ENCODE measurements at places on chromosomes 4 and X. TPM values are rescaled to one million over a fixed set of nuclear protein-coding genes. Genes with fewer than 3 reads are reported as not detected.
A peak's percentile ranks its signal among the peaks of the same experiment; 100 is the strongest.

GRCh38 chrX:57137501-57137900 lies 304 bp upstream of the SPIN2A start:
- H3K4me3 ChIP-seq: no peak overlapping the region
- H3K4me1 ChIP-seq: no peaks in the 10 kb centered on the region
- H3K27ac ChIP-seq: no peak overlapping the region
- no peak for DNase-seq

DNA sequence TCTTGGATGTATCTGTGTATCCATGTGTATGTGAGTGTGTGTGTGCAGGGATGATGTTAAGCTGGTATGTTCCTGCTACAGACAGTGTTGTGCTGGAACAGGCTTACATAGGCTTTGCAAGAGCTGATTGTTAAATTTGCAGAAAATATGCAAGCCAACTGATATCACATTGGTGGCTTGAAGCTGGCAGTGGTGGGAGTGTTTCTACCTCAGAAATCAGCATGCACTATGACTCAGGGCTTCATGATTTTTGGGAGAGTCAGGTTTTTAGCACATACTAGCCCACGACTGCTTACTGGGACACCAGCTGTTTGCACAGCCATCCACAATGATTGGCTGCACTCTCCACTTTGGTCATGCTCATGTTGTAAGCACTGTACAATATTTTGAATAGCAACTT lies 261.8 kb downstream of the DHX15 start:
- no peaks in the 10 kb centered on the region for H3K36me3 ChIP-seq
- no peak overlapping the region for H3K27ac ChIP-seq
- no peaks in the 10 kb centered on the region for H3K4me1 ChIP-seq
- H3K27me3 ChIP-seq: no peaks in the 10 kb centered on the region

GRCh38 chr4:1683261-1683735 lies 815 bp downstream of the FAM53A start:
- no peak for DNase-seq
- no peaks in the 10 kb centered on the region for H3K36me3 ChIP-seq
- no peaks in the 10 kb centered on the region for H3K4me1 ChIP-seq
- peak overlapping the region; percentile 71 for H3K27ac ChIP-seq

DNA sequence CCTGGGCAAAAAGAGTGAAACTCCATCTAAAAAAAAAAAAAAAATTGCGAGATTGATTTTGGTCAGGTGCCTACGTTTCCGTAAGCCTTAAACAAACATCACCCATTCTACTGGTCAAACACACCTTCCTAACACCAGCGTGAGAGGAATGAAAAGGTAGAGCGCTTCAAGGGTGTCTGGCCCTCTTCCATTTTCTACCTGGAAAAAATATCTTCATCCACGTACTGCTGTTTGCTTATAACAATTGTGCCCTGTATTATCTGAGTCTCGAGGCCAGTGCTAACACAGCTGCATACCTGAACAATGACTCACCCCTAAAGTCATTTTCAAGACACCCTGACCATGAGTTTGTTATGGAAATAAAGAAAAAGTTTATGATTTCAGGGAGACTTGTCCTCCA lies 13.9 kb downstream of the TMSB4X start:
- peaks cover 3% of the 10 kb centered on the region for H3K4me1 ChIP-seq
- no peaks in the 10 kb centered on the region for H3K36me3 ChIP-seq
- no peaks in the 10 kb centered on the region for H3K27me3 ChIP-seq
- DNase-seq: no peak
- H3K27ac ChIP-seq: no peak overlapping the region
- no peak overlapping the region for H3K4me3 ChIP-seq

DNA sequence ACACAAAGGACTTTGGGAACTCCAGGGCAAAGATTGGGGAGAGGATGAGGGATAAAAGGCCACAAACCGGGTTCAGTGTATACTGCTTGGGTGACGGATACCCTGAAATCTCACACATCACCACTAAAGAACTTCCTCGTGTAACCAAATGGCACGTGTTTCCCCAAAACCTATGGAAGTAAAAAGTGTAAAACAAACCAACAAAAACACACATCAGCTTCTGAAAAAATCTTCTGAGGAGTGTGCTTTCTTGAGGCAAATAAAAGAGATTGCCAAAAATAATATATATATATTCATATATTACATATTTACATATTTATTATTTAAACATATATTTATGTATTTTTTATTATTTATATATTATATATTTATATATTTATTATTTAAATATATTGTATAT lies 3.9 kb downstream of the P2RY8 start:
- no peak overlapping the region for H3K27ac ChIP-seq
- peaks cover 19% of the 10 kb centered on the region for H3K4me1 ChIP-seq
- H3K36me3 ChIP-seq: no peaks in the 10 kb centered on the region
- peaks cover 20% of the 10 kb centered on the region for H3K27me3 ChIP-seq
- DNase-seq: no peak

DNA sequence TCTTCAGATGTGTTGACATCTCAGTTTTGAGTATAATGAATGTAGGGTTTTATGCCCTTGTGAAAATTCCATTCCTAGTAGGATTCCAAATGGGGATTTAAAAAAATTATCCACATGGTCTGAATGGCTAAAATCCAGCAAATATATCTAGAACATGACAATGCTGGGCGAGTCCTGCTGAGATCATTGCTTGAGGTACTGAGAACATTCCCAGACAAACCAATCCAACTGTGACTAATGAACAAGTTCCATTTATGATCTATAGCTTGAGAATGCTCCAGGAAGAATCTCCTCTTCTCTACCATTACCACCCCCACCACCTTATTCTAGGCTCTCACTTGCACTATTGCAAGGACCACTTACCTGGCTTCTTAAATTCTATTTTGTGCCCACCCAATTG lies 77.2 kb upstream of the IL1RAPL2 start:
- H3K36me3 ChIP-seq: no peaks in the 10 kb centered on the region
- H3K4me3 ChIP-seq: no peak overlapping the region
- H3K27ac ChIP-seq: no peak overlapping the region
- H3K27me3 ChIP-seq: peaks cover 9% of the 10 kb centered on the region
- DNase-seq: no peak

- H3K36me3 ChIP-seq: no peaks in the 10 kb centered on the region
- H3K27ac ChIP-seq: no peak overlapping the region
- no peak overlapping the region for H3K4me3 ChIP-seq
Measured at GRCh38 chr4:81454948-81455347, 16.8 kb downstream of the RASGEF1B start.

- H3K27ac ChIP-seq: peak overlapping the region; percentile 76
- H3K36me3 ChIP-seq: no peaks in the 10 kb centered on the region
- H3K4me3 ChIP-seq: no peak overlapping the region
- H3K27me3 ChIP-seq: no peaks in the 10 kb centered on the region
Measured at GRCh38 chr4:153115322-153116290, 88.6 kb upstream of the TRIM2 start.

DNA sequence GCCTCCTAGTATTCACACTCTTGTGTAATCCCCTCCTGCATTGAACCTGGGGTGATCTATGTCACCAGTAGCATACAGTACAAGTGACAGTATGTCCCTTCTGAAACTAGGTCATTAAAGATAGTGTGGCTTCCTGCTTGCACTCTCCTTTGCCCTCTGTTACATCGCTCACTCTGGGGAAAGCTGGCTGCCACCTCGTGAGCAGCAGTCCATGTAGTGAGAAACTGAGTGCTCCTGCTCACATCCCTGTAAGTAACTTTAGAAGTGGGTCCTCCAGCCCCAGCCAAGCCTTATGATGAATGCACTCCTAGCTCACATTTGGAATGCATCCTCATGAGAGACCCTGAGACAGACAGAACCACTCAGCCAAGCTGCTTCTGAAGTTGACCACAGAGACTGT lies 89.8 kb upstream of the TNIP3 start:
- no peak overlapping the region for H3K27ac ChIP-seq

- H3K36me3 ChIP-seq: no peaks in the 10 kb centered on the region
- no peak overlapping the region for H3K4me3 ChIP-seq
- DNase-seq: peak; percentile 89
- H3K27me3 ChIP-seq: no peaks in the 10 kb centered on the region
- H3K27ac ChIP-seq: no peak overlapping the region
Measured at GRCh38 chr4:683982-684622, 4.8 kb downstream of the SLC49A3 start.

DNA sequence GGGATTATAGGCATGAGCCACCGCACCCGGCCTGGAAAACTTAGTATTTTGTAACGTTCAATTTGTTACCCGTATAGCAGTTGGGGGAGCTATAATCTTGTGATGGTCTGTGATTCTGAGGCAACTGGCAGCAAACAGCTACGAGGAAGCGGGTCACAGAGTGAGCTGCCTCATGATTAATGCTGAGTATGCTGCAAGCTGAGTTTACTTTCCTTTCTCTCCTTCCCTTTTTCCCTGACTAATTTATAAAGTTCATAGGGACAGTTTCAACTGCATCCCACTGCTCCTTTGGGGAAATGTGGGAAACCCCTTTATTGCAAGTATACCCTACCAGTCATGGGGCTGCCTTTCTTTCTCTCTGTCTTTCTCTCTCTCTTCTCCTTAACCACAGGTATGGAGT lies 17.7 kb upstream of the ELOVL6 start:
- no peaks in the 10 kb centered on the region for H3K36me3 ChIP-seq
- H3K4me1 ChIP-seq: no peaks in the 10 kb centered on the region
- no peak for DNase-seq
- H3K27ac ChIP-seq: no peak overlapping the region
- H3K27me3 ChIP-seq: no peaks in the 10 kb centered on the region

DNA sequence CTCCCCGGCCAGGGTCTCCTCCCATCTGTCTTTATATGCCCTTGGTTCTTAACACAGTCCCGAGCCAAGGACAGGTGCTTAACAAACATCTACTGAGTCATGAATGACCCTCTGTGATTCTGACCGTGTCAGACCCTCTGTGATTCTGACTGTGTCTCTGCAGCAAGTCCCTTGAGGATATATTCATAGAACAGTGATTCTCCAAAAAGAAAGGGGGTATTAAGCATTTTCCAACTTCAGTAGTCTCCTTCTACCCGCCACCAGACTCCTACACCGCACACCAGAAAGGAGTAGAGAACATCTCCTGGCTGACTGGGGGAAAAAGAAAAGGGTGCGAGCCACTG lies 13.6 kb downstream of the ACSL1 start:
- H3K4me1 ChIP-seq: peaks cover 28% of the 10 kb centered on the region
- no peak for DNase-seq
- no peaks in the 10 kb centered on the region for H3K27me3 ChIP-seq
- peak overlapping the region; percentile 33 for H3K4me3 ChIP-seq
- H3K36me3 ChIP-seq: no peaks in the 10 kb centered on the region

DNA sequence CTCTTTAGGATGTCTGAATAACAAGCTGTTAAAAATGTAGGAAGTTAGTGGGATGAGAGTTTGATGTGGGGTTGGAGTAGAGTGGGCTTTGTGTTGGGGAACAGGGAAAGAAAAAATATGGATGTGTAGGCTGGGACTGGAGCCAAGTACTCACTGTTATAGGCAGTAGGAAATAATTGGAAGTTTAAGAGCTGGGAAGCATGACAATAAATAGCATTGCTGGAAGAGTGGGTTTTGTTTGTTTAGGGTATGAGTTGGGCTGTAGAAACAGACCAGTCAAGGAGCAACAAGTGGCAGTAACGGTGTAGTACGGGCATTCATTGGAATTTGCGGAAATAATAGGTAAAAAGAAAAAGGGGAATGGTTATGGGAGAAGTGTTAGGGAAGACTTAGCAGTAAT lies 81.6 kb downstream of the KDM6A start:
- H3K27me3 ChIP-seq: no peaks in the 10 kb centered on the region
- DNase-seq: peak; percentile 7
- H3K4me3 ChIP-seq: no peak overlapping the region
- no peak overlapping the region for H3K27ac ChIP-seq
- H3K36me3 ChIP-seq: no peaks in the 10 kb centered on the region

DNA sequence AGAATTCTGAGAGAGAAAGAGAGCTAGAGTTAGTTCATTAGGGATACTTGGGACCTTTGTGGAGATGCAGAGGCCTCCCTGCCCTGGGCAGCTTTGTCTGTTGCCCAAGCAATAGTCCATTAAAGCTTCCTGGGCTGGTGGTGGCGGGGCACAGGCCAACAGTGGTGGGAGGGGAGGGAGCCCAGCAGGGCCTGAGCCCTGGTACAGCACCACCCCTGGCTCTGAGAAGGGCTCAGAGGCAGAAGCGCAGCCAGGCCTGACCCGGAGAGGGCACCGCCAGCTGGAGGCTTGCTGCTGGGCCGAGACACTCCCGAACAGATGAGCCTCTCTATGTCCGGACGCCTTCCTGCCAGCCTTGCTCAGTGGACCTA lies 65.3 kb downstream of the EFNB1 start:
- no peak overlapping the region for H3K4me3 ChIP-seq
- H3K36me3 ChIP-seq: no peaks in the 10 kb centered on the region
- DNase-seq: no peak
- peak overlapping the region; percentile 74 for H3K27ac ChIP-seq
- no peaks in the 10 kb centered on the region for H3K27me3 ChIP-seq
- H3K4me1 ChIP-seq: peaks cover 16% of the 10 kb centered on the region

DNA sequence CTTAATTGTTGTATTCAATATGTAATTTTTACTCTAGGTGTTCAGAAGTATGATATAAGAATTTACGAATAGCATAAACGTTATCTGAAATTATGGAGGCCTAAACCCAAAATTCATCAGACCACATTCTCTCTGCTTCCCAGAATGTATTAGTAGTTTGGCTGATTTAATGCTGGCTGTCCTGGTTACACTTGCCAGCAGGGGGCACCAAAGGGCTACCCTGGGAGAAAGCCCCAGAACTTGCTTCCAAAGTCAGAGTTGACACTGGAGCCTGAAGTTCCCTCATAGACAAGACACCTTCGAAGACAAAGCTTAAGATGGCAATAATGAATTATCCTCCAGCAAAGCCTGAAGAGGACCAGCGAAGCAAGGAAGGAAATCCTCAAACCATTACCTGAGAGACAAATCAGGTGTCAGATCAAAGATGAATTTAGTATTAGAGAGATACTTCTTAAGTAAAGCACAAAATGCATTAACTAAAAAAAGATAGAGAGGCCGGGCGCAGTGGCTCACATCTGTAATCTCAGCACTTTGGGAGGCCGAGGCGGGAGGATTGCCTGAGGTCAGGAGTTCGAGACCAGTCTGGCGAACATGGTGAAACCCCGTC lies 11.3 kb upstream of the ANOS1 start:
- peak; percentile 77 for DNase-seq
- H3K4me1 ChIP-seq: no peaks in the 10 kb centered on the region
- H3K27ac ChIP-seq: no peak overlapping the region

DNA sequence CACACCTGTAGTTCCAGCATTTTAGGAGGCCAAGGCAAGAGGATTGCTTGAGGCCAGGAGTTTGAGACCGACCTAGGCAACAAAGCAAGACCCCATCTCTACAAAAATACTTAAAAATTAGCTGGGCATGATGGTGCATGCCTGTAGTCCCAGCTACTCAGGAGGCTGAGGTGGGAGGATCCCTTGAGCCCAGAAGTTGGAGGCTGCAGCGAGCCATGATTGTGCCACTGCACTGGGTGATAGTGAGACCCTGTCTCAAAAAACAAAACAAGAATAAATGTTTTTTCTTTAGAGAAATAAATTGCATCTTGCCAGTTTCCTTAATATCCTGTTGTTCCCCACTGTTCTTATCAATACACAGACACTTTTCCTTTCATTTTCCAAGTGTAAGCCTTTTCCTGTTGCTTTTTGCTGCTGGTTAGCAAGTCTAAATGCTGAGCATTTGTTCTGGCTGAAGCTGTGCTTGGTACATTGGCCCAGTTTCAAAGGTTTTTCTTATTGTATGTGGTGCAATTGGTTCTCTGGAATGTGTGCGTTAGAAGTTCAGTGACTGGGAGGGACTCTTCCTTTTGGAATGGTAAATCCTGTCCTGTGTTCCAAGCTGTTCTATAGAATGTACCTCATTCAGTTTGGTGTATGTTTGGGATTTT lies 98.2 kb downstream of the AFF1 start:
- no peaks in the 10 kb centered on the region for H3K27me3 ChIP-seq
- peak; percentile 42 for DNase-seq
- peaks cover 97% of the 10 kb centered on the region for H3K4me1 ChIP-seq
- H3K36me3 ChIP-seq: no peaks in the 10 kb centered on the region
- no peak overlapping the region for H3K4me3 ChIP-seq

ADGRG4 gene
- not detected for polyA plus RNA-seq

HDAC6 gene
- 199 TPM for polyA plus RNA-seq
